GM12892 (cell line): ENCODE measurements at places on chromosomes 6 and 20.

DNA sequence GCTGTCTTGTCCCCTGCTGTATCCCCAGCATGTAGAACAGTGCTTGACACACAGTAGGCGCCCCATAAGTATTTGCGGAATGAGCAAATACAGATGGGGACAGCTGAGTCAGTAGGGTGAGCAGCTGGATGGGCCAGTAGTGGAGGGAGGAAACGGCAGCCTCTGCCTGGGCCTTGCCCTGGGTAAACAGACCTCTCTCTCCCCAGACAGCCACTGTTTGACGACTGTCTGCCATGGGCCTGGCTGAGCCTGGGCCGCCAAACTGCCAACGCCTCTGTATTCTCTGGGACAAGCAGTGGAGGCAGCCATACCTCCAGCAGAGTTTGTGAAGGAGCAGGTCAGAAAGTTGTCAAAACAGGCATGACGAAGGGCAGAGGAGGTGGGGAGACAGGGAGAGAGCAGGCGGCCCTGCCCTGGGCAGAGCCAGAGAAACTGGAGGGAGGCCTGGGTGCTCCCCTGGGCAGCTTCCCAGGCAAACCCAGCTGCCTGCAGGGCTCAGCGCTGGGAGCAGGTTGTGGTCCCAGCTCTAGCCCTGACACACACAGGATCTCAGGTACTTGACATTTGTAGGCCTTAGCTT, 15.2 kb downstream of the HNF4A start:
- DNase-seq = no peak

GRCh38 chr20:15700147-15700765, 873.0 kb downstream of the KIF16B start:
- DNase-seq = no peak

GRCh38 chr6:129686941-129687627, 22.9 kb downstream of the ARHGAP18 start:
- no peak for DNase-seq

DNA sequence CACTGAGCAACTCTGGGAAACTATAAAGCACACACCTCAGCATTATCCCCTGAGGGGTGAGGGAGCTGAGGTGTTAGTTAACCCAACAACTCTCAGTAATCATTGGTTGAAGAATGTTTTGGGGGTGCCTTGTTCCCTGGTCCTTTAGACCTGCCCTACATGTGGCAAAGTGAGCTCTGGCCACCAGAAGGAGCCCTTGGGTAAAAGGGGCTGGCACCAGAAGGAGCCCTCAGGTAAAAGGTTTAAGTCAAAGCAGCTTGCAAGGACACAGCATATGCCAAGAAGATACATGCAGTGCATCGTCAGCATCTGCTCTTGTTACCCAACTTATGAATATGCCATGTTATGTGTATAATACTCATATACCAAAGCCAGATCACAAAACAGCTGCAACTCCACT, 1081.7 kb downstream of the KIF16B start:
- DNase-seq = no peak

DNA sequence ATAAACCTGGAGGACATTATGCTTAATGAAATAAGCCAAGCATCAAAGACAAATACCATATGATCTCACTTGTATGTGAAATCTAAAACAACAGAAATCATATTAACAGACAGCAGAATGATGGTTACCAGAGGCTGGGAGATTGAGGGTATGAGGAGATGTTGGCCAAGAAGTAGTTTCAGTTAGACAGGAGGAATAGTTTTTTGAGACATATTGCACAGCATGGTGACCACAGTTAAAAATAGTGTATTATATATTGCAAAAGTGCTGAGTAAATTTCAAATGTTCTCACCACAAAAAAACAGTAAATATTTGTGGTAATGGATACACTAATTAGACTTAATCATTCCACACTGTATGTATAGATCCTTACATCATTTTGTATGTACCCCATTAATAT, 1.8 kb downstream of the GABRR1 start:
- no peak for DNase-seq

DNA sequence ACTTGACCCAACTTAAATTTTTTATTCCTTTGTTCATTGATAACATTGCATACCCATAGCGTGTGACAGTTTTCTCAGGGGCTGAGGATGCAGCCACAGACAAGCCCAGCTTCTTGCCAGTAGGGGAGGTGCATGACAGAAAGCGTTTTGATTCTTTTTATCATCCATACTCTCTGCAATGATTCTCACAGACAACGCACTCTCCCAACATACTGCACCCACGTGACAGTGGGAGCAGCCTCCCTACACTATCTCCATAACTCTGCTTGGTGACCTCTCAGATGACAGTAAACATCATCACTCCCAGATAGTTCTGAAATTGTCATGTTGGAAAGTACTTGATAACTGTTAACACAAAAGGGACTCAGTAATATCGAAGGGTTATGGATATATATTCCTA, 481.2 kb upstream of the AGPAT4 start:
- DNase-seq = no peak

GRCh38 chr20:40880063-40880728, 148.4 kb upstream of the TOP1 start:
- no peak for DNase-seq

- no peak for DNase-seq
Observed at GRCh38 chr20:8749986-8750385, 318.9 kb upstream of the PLCB4 start.

DNA sequence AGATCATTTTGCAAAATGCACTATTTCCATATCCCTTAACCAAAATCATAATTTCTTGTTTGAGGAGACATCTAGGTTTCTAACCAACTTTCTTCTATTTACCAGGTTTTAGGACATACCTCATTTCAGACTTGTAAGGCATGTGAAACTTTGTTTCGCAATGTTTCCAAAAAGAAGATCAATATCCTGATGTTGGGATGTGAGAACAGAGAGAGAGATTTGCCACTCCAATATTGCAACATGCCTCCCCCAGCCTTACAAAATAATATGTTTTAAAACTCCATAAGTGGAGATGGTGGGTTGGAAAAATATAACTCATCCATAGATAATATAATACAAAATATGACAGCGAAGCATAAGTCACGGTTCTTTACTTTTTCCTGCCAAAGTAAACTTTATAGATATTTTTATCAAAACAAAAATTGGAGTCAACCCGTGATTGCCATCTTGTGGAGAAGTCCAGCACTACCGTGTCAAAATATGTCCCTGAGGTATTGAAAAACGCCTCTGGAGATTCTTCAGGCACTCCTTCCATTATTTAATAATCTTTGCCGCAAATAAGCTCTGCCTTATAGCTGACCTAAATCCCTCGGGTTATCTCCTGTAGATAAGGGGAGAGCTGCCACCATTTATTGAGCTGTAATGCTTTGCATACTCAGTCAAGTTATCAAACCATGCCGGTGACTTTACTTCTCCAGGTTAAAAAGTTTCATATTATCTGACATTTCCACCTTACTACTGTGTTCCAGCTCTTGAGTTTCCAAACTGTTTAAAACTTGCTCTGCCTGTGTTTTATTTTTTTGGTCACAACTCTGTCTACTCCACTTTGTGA, 534.2 kb downstream of the HACE1 start:
- DNase-seq = no peak

DNA sequence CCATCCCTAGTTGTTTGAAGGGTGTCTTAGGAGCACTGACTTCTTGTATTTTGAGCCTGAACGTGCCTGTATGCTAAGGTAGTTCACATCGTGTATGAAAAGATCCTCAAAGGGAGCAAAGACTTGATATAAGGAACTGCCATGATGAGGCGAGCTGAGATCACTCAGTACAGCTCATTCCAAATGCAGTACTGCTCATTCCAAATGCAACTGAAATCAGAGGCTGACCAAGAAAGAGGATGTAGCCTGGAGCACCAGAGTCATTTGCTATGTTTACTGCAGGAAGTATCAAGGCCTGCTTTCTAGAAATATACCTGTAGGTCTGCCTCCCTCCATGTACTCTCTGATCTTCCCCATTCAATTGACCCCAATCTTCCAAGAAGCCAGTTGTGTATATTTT, 832.2 kb downstream of the EYS start:
- no peak for DNase-seq

DNA sequence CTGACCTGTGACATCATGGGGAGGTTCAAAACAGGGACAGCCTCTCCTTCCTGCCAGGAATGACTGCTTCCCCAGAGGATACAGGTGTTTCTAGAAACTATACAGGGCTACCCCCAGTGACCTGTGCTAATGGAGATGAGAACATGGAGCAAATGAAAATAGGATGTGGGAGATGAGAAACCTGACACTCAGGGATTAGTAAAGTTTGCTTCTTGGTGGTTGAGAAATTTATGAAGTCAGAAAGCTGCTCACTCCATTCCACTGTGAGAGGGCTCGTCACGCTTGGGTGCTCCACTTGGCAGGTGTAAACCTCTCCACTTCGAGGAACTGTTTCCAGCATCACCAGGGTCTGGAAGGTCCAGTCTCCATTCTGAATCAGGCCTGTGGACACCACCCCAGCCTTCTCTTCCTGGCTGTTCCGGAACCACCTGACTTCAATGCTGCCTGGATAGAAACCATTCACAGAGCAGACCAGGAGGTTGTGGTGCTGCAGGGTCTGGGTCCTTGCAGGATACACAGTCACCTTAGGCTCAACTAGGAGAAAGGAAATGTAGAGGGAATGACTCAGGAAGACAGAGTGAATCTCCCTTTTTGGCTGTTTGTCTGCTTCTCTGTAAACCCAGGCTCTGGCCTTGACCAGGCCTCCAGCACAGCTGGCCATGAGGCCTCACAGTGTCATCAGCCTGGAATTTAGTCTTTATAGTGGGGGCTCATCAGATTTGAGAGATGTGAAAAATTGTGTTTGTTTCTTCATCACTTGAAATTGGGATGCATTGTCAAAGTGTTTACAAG, 10.8 kb downstream of the HLA-DRB5 start:
- no peak for DNase-seq

GRCh38 chr6:89829472-89830169, at the start of gene CASP8AP2:
TSS of gene CASP8AP2 (plus strand) at chr6:89829880.
- DNase-seq = peak; percentile 84

GRCh38 chr6:11983306-11983705, 28.8 kb upstream of the HIVEP1 start:
- no peak for DNase-seq

DNA sequence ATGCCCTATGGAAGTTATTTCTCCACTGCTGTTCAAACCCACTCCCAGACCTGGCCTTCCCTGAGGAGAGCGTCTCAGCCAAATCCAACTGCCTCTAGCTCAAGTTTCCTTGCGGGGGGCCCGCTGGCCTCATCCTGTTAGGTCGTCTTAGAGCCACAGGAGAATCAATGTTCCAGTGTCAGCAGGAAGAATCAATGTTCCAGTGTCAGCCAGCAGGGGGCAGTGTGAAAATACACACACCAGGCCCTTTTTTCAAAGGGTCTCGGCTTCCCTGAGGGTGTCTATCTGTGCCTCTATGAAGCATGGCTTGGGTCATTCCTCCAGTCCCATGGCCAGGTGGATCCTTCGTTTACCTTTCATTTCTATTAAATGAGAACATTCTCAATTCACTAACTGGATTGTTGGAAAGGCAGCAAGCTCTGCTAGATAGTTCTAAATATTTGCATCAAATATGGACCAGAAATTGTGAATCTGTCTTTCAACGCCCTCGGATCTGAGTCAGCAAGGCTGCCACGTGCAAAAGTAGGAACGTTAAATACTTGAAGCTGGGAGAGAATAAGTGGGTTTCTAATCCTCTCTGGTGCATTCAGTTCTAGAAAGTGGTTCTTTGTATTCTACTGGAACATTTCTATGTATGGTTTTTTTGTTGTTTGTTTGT, 19.2 kb downstream of the PRND start:
- DNase-seq = no peak

- no peak for DNase-seq
Observed at GRCh38 chr6:150841697-150842096, 23.8 kb upstream of the MTHFD1L start.

DNA sequence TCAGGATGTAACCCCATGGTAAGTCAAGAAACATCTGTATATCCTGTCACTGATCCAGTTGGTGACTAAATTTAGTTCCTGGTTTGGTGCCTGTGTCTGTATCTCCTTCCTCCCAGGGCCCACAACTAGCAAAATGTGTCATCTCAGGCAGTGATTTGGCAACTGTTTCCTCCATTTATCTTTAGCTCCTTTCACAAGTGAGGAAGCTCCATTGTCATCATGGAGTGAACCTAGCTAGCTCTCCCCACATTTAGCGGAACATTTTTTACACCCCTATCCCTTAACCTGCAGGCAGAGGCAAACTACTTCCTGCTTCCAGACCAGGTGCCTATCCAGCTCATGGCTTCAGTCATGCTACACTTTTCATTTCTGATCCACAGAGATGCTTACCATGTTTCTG, 99.5 kb downstream of the IPCEF1 start:
- DNase-seq = no peak

DNA sequence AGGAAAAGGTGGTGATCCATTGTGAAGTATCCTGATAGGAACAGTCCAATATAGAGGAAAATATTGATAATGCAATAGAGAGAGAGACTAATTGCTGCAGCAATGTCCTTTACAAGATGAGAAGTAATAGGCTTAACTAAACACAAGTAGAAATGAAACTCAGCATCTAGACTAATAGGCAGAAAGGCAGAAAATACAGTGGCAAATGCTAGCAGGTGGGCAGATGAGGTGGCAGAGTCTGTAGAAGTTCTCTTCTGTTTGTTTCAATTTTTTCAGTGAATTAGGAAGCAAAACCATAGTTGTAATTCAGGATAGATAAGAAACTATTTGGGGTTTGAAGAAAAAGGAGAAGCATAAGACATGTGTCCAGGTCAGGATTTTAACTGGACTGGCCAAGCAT, 236.7 kb upstream of the HS3ST5 start:
- DNase-seq = no peak

- no peak for DNase-seq
Observed at GRCh38 chr6:169513478-169514193, 188.2 kb downstream of the WDR27 start.

- no peak for DNase-seq
Observed at GRCh38 chr6:144305985-144306384, 20.9 kb downstream of the UTRN start.

GRCh38 chr6:138371452-138371711, 6.3 kb upstream of the SMIM28 start:
- DNase-seq = no peak

GRCh38 chr6:139519097-139519496, 144.6 kb upstream of the CITED2 start:
- no peak for DNase-seq

GRCh38 chr20:44600301-44600700, 17.9 kb downstream of the PKIG start:
- DNase-seq = no peak

GRCh38 chr20:10445758-10446157, 10.7 kb downstream of the SLX4IP start:
- DNase-seq = no peak

- DNase-seq = no peak
Observed at GRCh38 chr20:5548107-5548506, 202.1 kb upstream of the SHLD1 start.
